ENCODE measurements at places on chromosomes 7 and 10.
A peak's percentile ranks its signal among the peaks of the same experiment; 100 is the strongest.

DNA sequence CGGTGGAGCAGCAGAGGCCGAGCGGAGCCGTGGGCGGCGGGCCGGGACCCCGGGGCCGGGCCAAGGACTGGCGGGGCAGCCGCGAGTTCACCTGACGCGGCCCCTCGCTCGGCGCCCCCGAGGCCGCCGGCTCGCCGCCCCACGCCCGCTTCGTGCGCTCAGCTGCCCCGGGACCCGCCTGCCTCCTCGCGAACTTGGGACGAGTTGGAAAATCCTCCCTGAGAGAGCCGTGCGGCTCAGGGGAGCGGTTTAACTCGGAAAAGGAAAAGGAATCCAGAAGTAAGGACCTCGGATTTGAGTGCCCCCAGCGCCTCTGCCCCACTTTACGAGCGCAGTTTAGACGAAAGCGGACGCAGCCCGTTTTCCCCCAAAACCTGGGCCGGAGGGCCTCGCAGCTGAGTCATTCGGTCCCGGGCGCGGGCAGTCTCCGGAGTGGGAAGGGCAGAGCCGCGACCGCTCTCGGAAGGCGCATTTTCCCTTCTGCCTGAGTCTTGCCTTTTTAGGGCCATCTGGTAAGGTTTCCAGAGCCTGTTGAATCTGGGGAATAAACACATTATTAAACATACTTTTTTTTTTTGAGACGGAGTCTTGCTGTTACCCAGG, 744 bp downstream of the CREM start:
- DNase-seq, result peak; percentile 31

- DNase-seq, result no peak
Measured at GRCh38 chr10:33822774-33823173, 488.3 kb upstream of the NRP1 start.

DNA sequence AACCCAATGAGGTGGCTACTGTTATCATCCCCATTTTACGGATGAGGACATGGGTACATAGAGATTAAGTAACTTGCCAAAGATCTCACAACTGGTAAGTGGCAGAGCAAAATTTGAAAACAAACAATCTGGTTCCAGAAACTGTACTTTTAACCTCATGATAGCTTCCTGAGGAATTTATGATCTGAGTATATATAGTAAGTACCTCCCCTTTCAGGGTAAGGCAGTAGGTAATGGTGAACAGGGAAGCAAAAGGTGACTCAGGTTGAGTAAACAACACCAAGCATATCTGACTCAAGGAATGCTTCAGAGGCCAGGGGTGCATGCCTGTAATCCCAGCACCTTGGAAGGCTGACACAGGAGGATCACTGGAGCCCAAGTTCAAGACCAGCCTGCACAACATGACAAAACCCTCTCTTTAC, 21.1 kb downstream of the KLLN start:
- DNase-seq, result no peak

GRCh38 chr7:24444666-24445440, 128.4 kb upstream of the PALS2 start:
- DNase-seq, result no peak

- DNase-seq, result no peak
Measured at GRCh38 chr10:71205468-71205867, 6.9 kb upstream of the UNC5B start.

DNA sequence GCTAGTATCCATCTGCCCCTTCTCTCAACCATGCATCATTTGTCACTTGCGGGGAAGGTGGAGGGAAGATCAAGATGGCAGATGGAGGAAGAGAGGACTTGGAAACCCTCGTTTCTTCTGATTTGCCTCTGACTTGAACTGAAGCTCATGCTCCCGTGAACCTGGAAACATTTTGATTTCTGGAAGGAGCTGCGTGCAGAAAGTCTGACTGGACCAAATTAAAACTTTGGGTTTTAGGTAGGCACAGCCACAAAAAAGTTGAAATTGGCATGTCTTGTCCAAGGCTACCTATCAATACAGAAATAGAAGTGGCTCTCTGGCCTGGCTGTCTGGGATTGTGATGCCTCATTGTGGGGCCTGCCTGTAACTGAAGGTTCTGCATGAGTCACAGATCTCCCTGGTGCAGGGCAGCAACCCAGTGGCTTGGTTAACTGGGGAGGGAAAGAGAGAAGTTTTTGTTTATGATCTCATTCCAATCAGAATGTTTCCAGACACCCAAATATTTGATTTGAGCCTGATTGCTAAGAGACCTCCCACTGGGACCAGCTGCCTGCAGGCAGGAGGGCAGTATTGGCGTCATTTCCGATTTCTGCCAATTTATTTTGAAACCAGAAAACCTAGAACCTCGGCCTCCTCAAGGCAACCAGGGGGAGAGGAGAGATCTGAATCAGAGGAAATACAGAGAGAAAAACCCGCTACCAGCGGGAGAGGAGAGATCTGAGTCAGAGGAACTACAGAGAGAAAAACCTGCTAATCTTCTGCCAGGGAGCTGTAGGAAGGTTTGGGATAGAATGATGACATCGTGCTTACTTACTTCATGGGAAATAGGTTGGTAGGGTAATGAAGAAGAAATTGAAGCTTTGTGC, 363.6 kb downstream of the ANKRD30A start:
- DNase-seq, result no peak

DNA sequence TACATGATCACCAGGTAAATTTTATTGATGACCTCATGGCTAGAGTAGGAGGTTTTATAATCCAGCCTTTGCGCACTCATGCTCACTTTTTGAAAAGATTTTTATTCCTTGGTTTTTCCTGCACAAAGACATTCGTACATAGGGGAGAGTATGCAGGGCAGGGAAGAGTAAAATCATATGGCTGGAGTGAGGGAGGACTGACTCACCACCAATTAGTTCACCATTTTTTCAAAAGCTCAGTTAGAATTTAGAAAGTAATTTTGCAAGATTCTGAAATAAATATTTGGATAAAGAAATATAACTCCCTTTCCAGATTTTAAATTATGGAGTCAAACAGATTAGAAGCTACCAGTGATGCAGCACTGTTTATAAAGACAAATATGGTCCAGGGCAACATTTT, 111.9 kb downstream of the SEMA3D start:
- DNase-seq, result no peak

DNA sequence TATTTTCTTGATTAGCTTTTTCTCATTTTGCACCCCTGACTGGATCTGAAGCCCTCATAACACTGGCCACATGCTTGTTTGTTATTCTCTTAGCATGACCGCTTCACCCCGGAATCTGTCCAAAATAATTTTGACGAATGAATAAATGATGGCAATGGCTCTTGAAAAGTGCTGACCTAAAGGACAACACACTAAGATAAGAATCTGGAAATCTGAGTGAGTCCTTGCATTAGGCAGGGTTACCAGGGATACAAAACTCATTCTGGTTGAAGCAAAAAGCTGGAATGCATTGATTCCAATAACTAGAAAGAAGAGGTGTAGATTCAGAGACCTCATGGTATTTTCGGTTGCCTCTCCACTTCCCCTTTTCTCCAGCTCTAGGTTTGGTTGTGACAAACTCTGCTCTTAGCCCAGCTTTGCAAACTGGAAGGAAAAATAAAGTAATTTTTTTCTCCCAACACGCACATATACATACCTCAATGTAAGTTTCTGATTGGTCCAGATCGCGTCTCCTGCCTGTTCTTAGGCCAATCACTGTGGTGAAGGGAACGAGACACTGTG, 157.4 kb downstream of the SKIDA1 start:
- DNase-seq, result no peak

- no peak for DNase-seq
Measured at GRCh38 chr7:22574754-22575520, 74.9 kb upstream of the STEAP1B start.

DNA sequence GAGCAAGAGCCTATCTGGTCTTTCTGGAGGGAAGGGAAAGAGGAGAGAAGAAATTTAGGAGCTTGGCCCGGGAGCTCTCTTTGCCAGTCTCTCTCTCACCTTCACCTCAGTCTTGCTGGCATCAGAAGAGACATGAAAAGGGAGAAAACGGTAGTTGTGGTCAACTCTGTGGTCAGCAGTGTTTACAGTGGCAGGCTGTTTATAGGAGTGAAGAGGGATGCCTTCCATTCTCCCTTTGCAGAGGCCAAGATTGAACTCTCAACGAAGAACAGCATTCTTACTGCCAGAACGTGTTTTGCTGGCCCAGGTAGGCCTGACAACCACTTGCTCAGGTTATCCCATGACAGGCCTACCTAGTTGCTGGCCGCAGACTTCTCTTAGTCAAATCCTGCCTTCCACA, 133.3 kb downstream of the CCDC3 start:
- DNase-seq, result no peak

GRCh38 chr7:14836571-14837189, 65.9 kb downstream of the DGKB start:
- DNase-seq, result no peak

GRCh38 chr10:114618722-114619121, 39.4 kb downstream of the ABLIM1 start:
- DNase-seq, result no peak

DNA sequence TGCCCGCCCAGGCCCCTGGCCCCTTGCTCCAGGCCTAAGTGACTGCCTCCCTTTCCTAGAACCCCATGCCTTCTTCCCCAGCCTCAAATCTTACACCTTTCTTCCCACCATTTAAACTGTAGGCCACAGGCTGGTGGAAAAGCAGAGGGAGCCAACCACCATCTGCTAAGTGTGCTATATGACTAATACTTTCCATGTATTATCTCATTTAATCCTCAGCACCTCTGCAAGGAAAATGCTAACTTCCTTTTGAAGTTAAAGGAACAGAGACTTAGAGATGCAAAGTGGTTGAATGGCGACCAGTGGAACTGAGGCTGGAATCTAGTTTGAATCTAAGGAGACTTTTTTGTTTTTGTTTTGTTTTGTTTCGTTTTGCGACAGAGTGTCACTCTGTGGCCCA, 17.8 kb upstream of the MTPAP start:
- no peak for DNase-seq

Data from stimulated activated CD8-positive, alpha-beta memory T cell treated with anti-CD3 and anti-CD28 coated beads, Interleukin-2, amount 100 ng/mL, for 1 hour (primary cell).